CD14-positive monocyte (primary cell): ENCODE measurements at places on chromosomes 12 and 14.

DNA sequence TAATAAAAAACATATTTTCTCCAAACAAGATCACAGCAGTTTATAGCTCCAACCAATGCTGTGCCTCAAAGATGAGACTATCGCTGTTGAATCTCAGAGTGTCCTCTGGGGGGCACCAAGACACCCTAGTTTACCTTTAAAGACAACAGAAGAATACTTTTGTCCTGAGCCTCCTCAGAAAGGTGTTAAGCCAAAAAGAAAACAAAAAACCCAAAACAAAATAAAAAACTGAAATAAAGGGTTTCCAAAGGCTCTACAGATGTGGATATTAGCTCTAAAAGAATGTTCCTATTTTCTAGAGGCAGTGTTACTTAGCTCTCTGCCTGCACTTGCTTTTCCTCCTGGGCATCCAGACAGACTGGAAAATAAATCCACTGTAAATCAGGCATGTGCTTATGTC, 86.9 kb upstream of the TTC7B start:
- peak; percentile 45 for DNase-seq

GRCh38 chr12:25929142-25929541, 29.3 kb upstream of the RASSF8 start:
- DNase-seq, result no peak

- no peak for DNase-seq
Measured at GRCh38 chr14:79412822-79413221, 798.5 kb downstream of the DIO2 start.

GRCh38 chr12:81712536-81712935, 46.6 kb downstream of the PPFIA2 start:
- DNase-seq, result no peak

- DNase-seq, result no peak
Measured at GRCh38 chr14:51780741-51781140, 79.7 kb upstream of the GNG2 start.

- DNase-seq, result no peak
Measured at GRCh38 chr12:93980711-93981110, 167.7 kb upstream of the PLXNC1 start.

GRCh38 chr12:3601461-3602150, 110.6 kb downstream of the PRMT8 start:
- no peak for DNase-seq
